ENCODE measurements at places on chromosomes 2 and 18.

DNA sequence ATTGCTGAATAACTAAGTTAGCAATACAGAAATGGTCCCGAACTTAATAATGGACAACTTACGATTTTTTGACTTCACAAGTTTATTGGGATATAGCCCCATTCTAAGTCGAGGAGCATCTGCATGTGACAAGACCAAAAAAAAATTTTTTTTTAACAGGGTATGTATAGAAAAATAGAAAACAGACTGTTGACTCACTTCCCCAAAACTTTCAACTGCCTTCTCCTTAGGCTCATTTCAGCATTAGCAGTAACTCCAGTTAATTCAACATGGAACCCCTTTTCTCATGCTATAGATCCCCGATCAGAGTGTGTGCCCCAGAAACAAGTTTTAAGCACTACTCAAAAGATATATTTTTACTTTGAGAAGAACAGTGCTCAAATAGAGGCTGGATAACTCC, 5.4 kb downstream of the CD302 start:
- DNase-seq, result no peak

DNA sequence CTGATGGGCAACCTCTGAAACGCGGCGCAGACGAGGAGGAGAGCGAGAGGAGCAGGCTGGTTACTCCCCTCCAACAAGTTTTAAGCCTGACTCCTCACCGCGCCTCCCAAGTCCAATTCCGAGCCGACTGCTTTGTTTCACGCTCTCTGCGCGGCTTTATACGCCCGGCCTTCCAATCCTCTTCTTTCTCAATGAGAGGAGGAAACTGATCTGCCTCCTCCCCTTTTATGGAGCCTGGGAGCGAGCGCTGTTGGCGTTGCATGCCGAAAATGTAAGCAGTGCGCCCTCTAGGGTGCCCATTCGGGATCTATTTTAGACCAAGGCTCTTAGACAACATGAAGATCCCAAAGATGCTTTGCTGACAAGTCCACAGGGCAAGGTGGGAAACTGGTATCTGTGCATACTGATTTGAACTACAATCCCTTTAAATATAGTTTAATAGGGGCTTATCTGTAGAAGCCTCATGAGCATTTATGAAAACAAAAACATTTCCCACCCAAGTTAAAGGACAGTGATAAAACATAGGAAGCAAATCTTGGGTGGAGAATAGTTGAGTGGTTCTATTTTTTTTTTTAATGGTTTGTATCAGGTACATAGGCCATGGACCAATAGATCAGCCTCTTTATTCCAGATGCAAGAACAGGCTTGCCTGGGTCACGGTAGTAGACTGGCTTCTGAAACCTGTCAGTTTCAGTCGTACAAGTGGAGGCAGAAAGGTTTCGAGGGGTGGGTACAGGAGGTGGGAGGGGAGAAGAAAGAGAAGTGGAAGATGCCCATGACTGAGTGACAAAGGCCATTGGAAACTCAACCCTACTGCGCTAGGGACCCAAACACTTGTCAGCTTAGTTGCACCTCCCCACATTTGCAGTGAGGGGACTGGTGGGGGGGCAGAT, at the start of gene RND3:
Gene RND3 (minus strand): TSS at position 131 of the 893 bp plus-strand sequence. CDS start 250 bp downstream, outside the sequence.
- DNase-seq, result peak; percentile 98

GRCh38 chr2:173884025-173884802, 81.0 kb downstream of the SP3 start:
- DNase-seq, result peak; percentile 22

GRCh38 chr2:135960150-135960549, 25.3 kb downstream of the DARS1 start:
- DNase-seq, result no peak

Measured in NCI-H2081 (cell line).